ENCODE measurements at places on chromosomes 13 and 19.

GRCh38 chr19:2308114-2308556 is at the start of gene LINGO3:
Gene LINGO3, minus strand, starts transcription at chr19:2308154. Its CDS starts 16,378 bp downstream, at chr19:2291776.
- DNase-seq: no peak

DNA sequence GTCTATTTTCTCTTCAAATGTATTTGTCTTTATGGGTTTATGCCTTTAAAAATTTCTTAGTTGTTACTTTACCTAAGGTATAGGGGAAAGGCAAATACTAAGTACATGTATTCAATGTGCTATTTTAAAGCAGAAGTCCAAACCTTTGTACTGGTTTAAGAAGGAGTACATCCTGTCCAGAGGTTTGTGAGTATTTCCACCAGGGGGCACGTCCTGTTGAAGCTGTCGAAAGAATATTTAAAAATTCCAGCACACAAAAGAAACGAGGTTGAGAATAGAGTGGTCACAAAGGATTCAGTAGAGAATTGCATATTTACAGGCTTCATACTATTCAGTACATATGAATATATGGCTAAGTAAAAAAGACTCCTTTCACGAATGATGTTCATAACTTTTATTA is 59.8 kb downstream of the URI1 start:
- no peak for DNase-seq

DNA sequence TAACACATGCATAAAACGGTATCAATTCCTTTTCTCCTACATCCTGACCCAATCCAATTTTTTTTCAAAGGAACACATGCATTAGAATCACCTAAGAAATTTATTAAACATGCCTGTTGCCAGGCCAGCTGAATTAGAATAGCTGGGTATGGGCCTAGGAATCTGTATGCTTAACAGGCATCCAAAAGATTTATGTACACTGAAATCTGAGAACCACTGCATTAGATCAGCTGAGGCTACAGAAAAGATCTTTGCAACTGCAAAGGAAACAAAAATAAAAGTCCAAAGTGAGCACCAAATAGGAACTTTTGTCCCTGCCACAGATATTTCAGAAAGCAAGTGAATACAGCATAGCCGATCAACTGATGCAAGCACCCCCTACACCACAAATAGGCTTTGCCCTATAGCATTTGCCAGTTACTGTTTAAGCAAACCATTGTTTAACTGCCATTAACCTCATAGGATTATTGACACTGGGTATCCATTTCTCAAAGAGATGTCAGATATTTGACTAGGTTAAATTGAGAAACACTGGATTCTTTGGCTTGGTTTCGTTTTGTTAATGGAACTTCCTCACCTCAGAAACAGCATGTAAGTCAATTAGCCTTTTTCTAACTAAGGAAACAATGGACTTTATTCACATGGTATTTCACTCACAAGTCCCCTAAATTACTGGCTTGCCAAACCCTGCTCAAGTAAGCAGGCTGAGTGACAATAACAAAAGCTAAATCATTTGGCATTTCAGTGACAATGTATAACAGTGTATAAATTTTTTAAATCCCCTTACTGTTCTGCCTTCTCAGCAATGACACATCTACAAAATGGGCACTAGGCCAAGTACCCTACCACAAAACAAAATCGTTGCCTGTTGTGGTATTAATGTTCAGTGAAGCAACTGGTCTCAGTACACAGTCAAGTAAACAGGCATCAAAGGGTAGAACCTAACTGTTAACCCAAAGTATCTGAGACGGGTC is 67.8 kb downstream of the SUCLA2 start:
- DNase-seq: no peak

- DNase-seq: no peak
Observed at GRCh38 chr13:72437458-72437857, 290.0 kb downstream of the MZT1 start.

GRCh38 chr13:21701460-21701859 is 30.6 kb downstream of the FGF9 start:
- no peak for DNase-seq

DNA sequence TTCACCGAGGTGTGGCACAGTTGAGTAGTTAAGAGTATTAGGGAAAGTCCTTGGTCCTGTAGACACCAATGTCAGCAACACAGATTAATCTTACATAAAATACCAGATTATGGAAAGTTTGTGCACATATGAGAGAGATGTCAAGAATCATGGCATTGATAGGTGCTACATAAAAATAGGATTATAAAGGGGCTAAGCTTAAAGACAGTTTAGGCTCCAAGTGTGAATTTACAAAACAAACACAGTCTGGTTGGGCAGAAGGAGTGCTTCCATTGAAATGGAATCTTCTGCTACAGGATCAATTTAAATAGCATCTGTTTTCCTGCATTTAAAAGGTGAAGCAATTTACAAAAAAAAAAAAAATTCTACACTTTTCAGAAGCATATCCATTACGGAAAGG is 292.9 kb downstream of the DNAJC15 start:
- DNase-seq: no peak

GRCh38 chr19:54136086-54136863 is 1.3 kb upstream of the CNOT3 start:
- no peak for DNase-seq

GRCh38 chr13:97549201-97549600 is 115.2 kb downstream of the RAP2A start:
- DNase-seq: no peak

DNA sequence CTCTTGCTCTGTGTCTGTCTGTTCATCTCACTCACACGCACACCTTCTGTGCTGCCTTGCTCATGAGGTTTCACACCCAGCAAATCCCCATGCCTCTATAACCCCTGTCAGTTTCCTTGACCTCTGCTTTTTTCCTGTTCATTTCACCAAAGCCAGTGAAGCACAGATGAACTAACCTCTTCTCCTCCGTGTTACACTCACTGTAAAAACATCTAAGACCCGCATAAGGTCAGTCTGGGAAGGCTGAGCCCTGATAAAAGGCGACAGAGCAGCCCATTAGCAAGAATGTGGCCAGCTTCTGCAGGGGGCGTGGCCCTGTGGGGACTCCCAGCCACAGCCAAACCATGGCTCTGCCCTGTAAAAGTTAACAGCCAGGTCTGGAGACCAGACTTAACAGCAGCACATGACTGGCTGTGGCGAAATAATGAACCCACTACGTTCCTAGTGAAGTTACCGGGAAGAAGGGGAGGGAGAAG is 42.8 kb upstream of the NPAS1 start:
- DNase-seq: no peak

DNA sequence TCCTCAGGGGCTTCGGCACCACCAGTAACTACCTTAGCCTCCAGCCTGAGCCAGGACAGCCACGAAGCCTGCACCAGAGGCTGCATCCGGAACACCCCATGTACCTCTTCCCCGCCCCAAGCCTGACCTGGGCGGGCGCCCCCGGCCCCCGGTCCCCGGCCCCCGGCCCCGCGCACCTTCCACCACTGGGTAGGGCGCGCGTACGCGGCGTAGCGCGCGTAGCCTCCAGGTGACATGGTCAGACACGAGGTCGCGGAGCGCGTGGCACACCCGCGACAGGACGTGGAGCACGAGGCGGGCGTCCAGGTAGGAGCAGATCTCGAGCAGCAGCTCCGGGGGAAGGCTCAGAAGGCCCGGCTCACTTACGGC is 450 bp downstream of the FBXW9 start:
- peak; percentile 10 for DNase-seq

DNA sequence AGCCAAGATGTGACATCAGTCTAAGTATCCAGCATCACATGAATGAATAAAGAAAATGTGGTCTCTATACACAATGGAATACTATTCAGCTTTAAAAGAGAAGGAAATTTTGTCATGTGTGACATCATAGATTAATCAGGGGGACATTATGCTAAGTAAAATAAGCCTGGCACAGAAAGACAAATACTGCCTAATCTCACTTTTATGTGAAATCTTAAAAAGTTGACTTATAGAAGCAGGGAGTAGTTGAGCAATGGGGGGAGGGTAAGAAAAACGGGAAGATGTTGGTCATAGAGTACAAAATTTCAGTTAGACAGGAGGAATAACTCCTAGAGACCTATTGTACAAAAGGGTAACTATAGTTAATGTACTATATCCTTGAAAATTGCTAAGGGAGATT is 10.4 kb upstream of the LCP1 start:
- DNase-seq: no peak

DNA sequence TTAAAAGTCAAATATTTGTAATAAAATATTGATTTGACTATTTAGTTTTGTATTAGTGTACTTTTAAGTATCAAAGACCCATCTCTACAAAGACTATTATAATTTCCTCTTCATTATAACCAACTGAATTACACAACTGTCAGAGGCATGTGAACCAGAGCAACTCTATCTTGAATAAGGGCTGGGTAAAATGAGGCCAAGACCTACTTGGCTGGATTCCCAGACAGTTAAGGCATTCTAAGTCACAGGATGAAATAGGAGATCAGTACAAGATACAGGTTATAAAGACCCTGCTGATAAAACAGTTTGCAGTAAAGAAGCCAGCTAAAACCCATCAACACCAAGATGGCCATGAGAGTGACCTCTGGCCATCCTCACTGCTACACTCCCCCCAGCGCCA is 36.2 kb upstream of the ATP12A start:
- DNase-seq: no peak

- DNase-seq: no peak
Observed at GRCh38 chr13:100273138-100273537, 184.2 kb downstream of the PCCA start.

- DNase-seq: no peak
Observed at GRCh38 chr13:42494157-42494556, 79.8 kb upstream of the TNFSF11 start.

DNA sequence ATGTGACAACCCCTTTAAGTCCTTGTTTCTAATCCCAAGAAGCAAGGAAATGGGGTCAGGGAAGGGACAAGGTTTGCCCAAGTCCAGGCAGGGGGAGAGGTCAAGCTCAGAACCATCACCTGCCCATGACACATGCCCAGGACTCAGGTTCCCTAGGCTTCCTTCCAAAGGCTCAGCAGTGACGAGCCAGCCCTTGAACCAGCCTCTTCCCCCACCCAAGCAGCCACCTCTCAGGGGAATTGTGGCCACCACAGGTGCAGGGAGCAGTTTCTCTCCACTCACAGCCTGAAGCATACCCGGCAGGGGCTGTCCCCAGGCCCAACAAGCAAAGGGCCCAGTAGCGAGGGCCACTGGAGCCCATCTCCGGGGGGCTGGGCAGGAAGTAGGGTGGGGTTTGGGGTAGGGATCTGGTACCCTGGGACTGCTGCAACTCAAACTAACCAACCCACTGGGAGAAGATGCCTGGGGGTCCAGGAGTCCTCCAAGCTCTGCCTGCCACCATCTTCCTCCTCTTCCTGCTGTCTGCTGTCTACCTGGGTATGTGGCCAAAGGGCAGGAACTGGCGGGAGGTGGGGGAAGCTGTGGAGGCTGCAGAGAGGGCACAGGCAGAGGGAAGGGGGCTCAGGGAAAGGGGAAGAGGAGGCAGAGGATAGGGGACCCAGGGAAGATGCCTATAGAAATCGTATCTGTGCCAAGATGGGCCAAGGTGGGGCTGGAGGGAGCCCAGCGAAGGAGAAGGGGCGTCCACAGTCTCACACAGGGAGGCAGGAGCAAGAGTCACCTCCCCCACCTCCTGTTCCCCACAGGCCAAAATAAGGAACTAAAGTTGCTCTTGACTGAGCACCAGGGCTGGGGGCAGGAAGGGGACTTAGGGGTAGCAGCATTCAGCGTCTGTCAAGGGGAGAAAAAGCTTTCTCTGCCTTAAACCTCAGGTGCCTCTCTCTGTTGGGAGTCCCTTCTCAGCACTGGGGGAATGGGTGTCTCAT is at the start of gene CD79A:
Gene CD79A, plus strand, starts transcription at position 433 of the 986 bp plus-strand sequence. Its CDS starts 26 bp downstream, at position 459.
- no peak for DNase-seq

DNA sequence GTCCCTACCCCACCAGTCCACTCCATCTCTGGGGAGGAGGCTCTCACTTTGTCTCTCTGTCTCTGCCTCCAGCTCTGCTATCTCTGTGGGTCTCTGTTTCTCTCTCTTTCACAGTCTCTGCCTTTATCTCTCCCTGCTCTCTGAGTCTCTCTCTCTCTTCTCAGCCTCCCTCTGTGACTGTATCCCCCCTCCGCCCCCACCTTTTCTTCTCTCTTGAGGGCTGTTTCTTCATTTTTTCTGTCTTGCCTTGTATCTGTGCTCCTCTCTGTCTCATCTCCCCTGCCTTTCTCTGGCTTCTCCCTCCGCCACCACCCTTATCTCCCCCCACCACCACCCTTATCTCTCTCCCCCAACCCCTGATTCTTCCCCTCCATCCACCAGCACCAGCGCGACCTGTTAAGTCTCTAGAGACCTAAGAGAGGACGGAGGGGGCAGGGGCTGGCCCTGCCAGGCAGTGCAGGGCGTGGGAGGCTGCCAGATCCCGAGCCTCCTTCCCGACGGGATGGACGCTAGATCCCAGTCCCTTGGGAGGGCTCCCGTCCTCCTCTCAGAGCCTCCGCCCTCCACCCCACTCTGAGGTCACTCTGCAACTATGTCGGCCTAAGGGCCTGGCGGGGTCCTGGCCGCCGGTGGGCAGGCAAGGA is 1.0 kb downstream of the AXL start:
- DNase-seq: no peak

GRCh38 chr13:72834601-72835000 is 52.7 kb downstream of the PIBF1 start:
- no peak for DNase-seq

DNA sequence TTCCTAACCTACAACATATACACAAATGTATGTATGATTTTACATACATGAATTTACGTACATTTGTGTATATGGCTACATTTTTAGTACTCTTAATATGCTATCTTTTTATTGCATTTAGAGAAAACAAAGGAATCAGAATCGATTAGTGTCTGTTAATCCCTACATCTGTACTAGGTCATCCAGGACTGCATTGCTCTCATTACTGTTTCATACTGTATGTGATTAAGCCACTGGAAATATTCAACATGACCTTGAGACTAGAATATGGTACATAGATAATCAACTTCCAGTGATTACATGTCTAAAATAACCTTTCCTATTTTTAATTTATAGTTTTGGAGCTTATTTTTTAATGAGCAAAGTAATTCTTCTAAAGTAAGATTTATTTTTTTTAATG is 5.3 kb upstream of the MAB21L1 start:
- DNase-seq: no peak

- DNase-seq: peak; percentile 40
Observed at GRCh38 chr19:14476673-14477401, 1.7 kb upstream of the PTGER1 start.

DNA sequence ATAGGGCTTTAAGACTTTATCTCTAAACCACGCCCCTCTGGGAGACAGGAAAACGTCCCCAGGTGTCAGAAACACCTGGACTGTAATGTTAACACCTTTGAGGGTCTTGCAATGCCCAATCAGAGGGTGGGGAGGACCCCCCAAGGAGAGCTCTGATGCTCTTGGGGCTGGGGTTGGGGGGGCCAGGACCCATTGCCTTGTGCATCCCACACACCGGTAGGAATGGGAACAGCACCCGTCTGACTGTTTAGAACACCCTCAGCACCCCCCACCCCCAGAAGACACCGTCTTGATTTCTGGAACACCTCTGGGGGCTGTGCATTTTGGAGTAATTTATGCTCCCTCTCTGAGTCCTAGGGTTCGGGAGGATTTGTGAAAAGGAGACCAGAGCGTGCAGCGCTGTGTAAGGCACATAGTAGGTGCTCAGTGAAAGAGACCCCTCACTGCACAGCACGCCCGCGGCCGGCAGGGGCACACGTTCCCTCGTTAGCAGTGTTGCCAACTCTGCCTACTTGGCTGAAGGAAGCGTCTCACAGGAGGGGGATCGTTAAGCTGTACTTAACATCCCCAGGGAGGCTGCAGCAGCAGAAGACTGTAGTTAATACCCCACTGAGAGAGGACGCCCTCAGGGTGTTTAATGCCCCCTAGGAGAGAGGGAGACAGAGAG is 2.8 kb upstream of the ERFL start:
- no peak for DNase-seq

- DNase-seq: no peak
Observed at GRCh38 chr19:31575846-31576335, 226.7 kb upstream of the TSHZ3 start.

- no peak for DNase-seq
Observed at GRCh38 chr13:83297586-83298290, 584.5 kb downstream of the SLITRK1 start.

Measured in activated CD4-positive, alpha-beta T cell treated with anti-CD3 and anti-CD28 coated beads, Interleukin-2, amount 50 U/mL, for 1 hour (primary cell).